ENCODE measurements at places on chromosomes 2 and 18.

GRCh38 chr2:68748568-68748967 is 14.0 kb downstream of the ARHGAP25 start:
- no peak for DNase-seq

DNA sequence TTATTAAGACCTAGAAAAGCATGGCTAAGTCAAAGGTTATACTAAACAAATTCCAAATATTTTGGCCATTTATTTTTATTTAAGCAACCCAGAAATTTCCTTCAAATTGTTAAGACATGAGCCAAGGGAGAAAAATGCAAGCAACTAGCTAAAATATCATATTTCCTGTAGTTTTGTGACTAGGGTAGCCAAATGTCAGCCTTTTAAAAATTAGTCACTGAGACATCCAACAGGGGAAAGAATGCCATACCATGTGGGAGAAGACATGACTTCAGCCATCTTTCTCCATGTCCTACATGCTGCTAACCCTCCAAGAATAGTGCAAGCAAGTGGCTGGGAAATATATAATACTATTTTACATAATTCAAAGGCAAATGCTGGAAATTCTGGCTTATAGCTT is 197.9 kb downstream of the DSEL start:
- no peak for DNase-seq

GRCh38 chr2:176746411-176746810 is 466.2 kb upstream of the HNRNPA3 start:
- no peak for DNase-seq

GRCh38 chr2:172889768-172890430 is 154.3 kb downstream of the RAPGEF4 start:
- DNase-seq: no peak

- DNase-seq: peak; percentile 61
Observed at GRCh38 chr2:30688956-30689401, 118.3 kb downstream of the CAPN13 start.

- DNase-seq: no peak
Observed at GRCh38 chr2:22957446-22957845, 427.5 kb upstream of the KLHL29 start.

- DNase-seq: no peak
Observed at GRCh38 chr2:1605102-1606045, 138.9 kb downstream of the PXDN start.

DNA sequence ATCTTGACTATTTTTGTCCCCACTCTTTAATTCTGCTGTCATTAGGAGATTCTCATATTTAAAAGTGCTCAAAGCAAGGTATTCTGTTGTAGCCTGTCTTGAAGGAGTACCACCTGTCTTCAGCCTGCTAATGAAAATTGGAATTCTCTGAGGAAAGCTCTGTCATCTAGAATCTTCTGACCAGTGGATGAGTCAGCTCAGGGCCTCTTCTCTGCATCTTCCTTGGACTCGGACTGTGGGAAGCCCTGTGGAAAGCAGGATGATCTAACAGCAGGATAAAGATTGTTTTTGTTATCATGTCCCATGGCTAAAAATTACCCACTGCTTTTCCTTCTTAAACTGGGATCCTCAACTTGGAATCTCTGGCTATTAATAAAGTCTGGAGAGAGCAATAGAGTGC is 18.7 kb upstream of the TMEM200C start:
- no peak for DNase-seq

DNA sequence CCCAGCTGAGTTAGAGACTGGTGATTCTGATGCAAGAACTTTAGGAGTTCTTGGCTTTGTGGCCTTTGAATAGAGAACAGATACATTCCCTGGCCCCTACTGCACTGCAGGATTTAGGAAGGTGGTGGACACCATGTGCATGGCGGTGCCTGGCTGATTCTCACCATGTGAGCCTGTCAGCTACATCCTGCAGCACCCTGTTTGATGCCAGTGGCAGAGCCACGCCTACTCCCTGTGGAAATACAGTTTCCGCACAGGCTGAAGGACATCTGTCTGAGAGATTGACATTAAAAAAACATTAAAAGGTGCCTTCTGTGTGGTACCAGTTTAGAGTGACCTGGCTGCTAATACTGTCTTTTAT is 50.0 kb downstream of the KCNE4 start:
- DNase-seq: no peak

DNA sequence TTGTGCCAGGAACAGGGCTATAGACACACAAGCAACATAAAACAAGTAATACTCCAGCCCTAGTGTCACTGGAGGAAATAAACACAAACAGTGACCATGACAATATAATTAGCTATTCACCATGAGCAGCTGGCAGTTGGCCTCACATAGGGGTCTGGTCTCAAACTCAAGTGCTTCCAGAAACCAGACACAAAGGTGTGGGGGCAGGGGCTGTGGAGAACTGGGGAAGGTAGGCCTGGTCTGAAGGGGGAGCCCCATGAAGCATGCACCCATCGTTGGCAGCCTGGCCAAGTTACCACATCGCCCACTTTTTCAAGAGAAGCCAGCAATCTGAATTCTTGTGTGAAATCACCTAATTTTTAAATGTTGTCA is 49.5 kb upstream of the SP3 start:
- DNase-seq: no peak

- no peak for DNase-seq
Observed at GRCh38 chr18:32610176-32610575, 139.5 kb upstream of the GAREM1 start.

DNA sequence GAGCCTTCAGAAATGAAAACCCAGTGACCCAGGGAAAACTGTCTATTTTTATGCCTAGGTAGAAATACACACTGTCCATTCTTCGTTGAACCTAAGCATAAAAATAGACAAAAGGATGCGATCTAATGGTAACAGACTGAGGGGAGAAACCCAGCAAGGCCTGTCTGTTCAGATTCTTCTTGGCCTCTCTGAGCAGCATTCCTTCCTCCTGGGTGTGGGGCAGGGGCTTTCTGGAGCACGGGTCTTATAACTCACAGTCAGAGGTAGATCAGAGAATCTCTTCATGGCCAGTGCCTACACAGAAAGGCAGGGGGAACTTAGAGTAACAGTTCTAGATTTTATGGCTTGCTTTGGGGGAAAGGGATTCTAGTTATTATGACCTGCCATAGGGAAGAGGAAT is 56.0 kb downstream of the PKDCC start:
- no peak for DNase-seq

- DNase-seq: no peak
Observed at GRCh38 chr2:222569826-222570225, 86.1 kb downstream of the FARSB start.

GRCh38 chr2:166229678-166230023 is 101.8 kb upstream of the SCN1A start:
- DNase-seq: no peak

DNA sequence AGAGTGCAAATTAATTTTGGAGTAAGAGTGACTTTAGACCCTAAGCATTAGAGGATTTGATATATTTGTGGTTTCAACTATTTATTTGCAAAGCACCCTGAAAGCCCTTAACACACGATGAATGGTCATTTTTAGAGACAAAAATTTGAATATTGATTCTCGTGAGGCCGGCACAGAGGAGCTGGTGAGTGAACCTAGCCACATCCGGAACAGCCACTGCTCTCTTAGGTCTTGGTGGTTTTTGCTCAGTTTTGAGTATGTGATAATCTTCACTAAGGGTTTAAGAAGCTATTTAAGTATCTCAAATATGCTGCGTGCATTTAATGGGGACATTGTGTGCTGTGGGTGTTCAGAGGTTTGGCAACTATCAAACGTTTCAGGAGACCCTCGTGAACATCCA is 204.8 kb downstream of the TSN start:
- no peak for DNase-seq

DNA sequence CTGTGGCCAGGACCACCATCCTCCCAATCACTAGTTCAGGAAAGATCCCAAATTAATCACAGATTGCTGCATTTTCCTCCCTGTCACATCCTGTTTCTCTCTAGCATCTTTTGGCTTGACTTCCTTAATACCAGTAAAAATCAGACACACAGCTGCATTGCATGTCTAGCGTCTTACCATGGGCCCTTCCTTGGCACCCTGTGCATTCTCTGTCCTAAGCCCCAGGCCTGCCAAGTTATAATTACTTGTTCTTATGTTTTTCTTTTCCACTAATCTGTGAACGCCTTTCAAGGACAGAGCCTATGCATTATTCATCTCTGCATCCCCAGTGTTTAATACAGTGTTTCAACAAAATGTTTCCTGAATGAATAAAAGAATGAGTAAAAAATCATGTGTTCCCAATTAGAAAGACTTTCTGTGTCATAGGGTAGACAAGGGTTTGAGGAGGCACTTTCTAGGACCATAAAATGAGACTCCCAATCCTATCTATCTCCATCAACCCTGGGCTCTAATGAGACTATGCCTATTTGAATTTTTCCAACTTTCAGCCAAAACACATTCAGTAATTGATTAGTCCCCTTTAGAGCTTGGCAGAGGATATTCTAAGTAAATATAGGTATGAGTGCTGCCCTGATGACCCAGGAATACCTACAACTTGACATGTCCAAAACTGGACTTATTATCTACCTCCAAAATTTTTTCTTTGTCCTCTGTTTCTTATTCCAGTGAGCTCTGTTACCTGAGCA is 10.3 kb upstream of the NT5C1B start:
- DNase-seq: no peak

GRCh38 chr18:76390452-76391035 is 104.5 kb downstream of the ZNF516 start:
- no peak for DNase-seq

DNA sequence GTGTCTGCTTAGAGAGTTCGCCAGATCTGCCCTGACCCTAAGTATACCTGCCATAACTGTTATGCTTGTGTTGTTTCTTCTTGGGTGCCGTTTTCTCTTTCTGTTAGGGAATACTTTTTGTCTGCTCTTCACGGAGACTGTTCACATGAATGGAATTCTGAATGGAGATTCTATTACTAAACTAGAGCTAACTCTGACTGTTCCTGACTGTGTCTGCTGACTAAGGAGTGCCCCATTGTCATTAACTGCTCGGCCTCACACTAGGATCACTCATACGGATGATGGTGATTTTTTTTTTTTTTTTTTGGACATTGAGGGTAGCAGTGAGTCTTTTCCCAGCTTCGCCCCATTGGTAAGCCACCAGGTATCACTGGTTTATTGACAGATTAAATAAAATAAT is 104.8 kb upstream of the SLC8A1 start:
- DNase-seq: no peak

GRCh38 chr18:10840743-10841142 is 308.6 kb downstream of the PIEZO2 start:
- DNase-seq: no peak

DNA sequence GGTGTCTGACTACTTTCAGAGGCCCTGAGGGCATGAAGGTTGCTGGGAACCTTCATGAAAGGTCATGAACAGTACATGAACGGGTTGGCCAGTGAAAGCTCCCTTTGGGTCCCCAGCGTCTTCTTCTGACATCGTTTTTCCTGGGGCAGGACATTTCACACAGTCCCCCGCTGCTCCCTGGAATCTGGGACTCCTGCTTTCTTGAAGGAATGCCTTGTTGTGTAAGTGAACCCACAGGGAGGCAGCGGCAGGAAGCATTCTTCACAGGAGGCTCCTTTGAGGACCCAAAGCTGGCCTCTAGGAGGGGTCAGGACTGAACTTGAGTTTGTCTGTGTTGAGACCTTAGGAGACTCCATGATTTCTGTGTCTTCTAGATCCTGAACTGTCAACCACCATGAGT is 144.3 kb downstream of the KCNE4 start:
- no peak for DNase-seq

GRCh38 chr2:161131804-161132203 is 28.4 kb upstream of the TANK start:
- DNase-seq: no peak

DNA sequence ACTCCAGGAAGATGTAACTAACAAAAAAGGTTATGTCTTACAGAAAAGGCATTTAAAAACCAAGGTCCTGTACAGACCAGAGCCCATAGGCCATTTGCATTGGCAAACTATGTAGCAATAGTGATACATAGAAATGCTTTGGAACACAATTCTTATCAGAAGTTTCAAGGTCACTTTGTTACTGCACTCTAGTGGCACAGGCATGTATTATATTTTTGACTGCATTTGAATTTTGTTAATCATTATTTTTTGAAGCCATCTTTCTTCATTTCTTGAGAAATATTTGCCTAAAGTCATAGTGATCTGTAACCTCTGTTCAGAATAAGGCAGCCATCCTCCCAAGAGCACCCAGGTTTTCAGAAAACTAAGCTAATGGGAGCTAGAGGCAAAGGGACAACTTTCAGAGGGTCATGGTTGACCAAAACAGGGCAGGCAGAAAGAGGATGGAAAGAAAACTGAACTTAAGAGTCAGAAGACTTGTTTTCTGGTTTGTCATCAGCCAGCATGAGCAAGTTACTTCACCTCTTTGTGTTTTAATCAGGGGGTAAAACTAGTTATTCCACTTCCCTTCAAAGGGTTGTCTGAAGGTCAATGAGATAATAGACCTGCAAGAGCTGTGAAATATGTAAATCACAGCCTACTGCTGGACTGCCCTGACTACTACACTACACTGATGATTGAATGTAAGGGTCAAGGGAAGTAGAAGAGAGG is 41.5 kb downstream of the SLC38A11 start:
- DNase-seq: no peak

DNA sequence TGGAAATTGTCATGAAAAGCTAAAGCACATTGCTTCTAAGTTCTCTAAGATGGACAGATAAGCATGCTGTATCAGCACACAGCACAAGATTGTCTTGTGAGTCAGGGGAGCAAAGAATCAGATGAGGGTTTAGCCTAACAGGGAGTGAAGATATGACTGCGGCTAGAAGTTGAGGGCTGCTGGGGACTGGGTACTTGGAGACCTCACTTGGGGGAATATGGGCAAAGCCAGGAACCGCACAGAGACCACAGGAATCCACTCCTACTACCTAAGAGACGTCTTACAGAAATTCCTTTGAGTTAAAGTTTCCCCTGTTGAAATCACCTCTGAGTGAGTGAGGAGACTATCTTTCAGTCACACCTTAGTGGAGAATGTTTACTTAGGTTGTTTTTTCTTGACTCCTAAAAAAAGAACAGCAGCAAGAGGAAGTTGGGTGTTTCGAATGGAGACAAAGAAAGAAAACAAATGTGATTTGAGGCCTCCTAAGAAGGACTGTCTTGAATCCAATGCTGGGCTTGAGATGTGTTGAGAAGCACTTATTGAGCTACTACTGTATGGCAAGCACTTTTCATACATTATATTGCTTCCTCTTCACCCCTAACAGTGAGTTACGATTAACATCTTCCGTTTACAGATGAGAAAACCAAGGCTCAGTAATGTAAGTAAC is 100.7 kb downstream of the ANKRD44 start:
- no peak for DNase-seq

GRCh38 chr2:46899053-46899452 is 16.6 kb downstream of the MCFD2 start:
- no peak for DNase-seq

- no peak for DNase-seq
Observed at GRCh38 chr2:152846697-152847470, 128.5 kb downstream of the ARL6IP6 start.
